ENCODE measurements at places on chromosomes 5 and 9.

- DNase-seq, result no peak
Observed at GRCh38 chr9:95021166-95021886, 294.8 kb downstream of the AOPEP start.

- DNase-seq, result no peak
Observed at GRCh38 chr5:153445875-153446579, 44.4 kb upstream of the GRIA1 start.

GRCh38 chr5:600886-601541, 11.1 kb upstream of the CEP72 start:
- no peak for DNase-seq

GRCh38 chr5:138760448-138761110, 7.4 kb downstream of the CTNNA1 start:
- no peak for DNase-seq

DNA sequence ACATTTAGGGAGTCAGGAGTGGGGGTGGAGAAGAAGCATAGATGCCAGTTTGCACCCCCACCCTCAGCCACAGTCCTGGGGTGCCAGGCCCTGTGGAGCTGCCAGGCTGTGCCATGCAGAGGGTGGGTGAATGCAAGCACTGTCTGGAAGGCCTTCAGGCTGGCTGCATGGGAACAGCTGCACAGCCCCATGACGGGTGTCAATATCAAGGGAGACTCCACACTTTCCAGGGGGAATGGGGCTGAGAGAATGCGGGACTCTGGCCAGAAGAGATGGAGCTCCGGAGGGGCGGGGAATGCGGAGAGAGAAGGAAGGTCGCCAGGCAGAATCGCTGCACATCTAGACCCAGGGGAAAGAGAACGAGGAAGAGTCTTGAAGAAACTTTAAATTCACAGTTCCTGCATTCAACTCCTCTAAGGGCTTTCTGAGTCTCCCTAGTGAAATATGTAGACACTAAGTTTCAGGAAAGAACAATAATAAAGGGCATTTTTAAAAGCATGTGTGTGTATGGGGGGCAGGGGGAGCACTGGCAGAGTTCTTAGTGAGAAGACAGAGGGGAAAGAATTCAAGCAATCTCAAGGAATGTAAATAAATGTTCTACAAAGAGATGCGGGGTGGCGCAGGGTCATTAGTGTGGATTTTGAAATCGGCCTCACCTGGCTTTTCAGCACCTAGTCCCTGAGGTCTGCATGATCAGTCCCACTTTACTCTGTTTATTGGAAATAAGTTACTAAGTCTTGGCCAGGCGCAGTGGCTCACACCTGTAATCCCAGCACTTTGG, 59.1 kb downstream of the BOD1 start:
- no peak for DNase-seq

All from activated T-helper 9 cell treated with anti-CD3 and anti-CD28 coated beads, Interleukin-2, amount 50 U/mL, for 16 hours (primary cell).